Iris pigment epithelial cell (primary cell): ENCODE measurements at places on chromosomes 7 and 10.
A peak's percentile ranks its signal among the peaks of the same experiment; 100 is the strongest.

DNA sequence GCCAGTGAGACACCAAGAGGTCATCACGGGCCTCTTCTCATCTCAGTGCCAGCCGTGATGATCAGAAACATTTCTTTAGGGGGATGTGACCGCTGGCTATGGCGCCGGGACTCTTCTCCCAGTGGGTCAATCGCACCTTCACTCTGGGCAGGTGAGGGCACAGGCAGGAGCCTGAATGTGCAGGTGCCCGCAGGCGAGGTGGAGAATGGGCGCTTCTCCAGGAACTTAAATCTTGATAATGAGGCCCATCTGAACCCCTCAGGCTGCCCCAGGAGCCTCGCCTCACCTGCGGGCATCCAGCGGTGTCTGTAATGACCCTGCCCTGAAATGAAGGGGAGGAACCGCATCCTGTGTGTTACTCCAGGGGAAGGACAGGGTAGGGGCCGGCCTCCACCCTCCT, 204.7 kb downstream of the ADARB2 start:
- DNase-seq, result no peak

GRCh38 chr7:108290459-108291151, 160.4 kb upstream of the LAMB4 start:
- no peak for DNase-seq

DNA sequence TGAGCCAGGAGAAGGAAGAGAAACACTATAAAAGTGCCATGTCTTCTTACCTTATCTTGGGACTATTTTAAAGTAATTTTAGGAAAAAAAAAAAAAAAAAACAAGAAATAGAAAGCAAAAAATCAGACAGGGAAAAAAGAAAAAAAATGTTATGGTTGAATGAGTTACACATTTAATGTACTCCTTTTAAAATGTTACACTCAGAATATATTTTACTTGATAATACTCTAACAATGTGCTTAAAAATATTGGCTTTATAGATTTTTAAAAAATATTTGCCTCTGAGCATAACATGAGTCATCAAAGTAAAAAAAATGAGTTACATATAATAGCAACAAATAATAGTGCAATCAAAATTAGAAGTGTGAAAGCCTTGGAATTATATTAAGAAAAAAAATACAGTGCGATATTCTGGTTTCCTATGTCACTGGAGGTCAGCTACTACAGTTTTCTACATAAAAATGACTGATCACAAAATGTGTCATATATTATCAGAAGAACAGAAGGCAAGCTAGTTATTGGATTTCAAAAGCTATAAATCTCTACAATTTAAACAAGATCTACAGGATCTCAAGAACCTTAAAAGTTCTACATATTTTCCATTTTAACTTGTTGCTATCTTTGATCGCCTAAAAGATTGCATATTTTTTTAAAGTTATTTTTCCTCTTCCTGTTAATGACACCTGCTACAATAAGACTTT, 231.1 kb upstream of the CCDC6 start:
- no peak for DNase-seq

DNA sequence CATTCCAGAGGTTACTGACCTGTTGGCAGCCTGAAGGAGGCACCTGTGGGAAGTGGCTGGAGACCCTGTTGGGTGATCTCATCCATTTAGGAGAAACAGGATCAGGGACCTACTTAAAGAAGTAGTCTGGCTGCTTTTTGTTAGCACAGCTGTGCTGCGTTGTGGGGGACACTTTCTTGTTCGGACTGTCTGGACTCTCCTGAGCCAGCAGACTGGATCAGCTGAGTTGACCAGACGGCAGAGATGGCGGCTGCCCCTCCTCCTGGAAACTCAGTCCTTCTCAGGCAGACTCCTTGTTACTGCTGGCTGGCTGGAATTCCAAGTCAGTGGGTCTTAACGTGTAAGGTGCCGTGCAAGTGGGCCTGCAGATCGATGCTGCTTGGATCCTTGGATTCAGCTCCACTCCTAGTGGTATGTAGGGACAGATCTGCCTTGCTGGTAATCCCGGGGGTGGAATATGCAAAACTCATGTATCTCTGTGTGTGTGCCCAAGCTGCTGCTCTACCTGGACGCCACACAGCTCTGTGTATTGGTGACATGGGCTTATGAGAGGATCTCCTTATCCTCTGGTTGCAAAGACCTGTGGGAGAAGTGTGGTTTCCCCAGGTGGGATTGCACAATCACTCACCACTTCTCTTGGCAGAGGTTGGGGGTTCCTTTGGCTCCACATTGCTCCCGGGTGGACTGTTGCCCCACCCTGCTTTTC, 87.3 kb downstream of the CCSER2 start:
- DNase-seq, result peak; percentile 59

DNA sequence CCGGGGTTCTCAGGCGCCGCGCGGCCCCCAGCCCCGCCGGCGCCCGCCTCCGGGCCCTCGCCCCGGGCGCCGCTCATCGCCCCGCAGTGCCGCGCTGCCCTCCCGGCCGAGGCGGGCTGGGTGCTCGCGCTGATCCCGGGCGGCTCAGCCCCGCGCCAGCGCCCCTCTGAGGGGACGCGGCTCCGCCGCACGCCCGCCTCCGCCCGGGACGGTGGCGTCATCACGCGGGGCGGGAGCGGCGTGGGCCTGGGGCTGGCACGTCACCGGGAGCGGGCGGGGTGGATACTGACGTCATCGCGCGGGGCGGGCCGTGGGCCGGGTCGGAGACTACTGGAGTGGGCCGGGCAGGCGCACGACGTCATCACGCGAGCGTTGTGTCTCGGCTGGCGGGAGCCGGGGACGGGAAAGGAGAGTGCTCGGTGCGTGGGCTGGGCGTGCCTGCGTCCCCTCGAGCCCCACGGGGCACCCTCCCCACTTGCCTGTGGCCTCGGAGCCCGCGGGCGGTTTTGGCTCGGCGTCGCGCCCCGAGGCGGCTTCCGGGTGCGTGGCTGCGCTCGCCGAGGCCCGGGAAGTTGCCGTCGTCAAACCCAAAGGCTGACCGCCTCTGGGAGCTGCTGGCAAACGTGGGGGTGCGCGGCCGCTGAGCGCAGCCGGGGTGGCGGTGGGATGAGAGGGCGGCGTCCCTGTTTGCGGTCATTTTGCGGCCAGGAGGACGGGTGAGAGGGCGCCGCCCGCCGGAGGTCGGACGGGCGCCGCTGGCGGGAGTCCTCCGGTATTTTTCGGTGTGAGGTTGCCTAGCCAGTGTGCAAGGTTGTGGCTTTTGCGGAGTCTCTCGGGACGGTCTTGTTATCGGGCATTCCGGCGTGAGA, at the start of gene ESYT2:
TSS of gene ESYT2 (minus strand) at position 168 of the 869 bp plus-strand sequence. CDS start at position 77, 91 bp downstream.
- peak; percentile 97 for DNase-seq

GRCh38 chr10:120735773-120736371, 115.3 kb upstream of the WDR11 start:
- DNase-seq, result peak; percentile 44

GRCh38 chr10:24642921-24643678, 80.6 kb downstream of the ARHGAP21 start:
- peak; percentile 83 for DNase-seq

GRCh38 chr7:141722529-141722928, 14.4 kb downstream of the WEE2 start:
- DNase-seq, result no peak

GRCh38 chr10:120375666-120376065, 81.4 kb upstream of the PLPP4 start:
- DNase-seq, result no peak

DNA sequence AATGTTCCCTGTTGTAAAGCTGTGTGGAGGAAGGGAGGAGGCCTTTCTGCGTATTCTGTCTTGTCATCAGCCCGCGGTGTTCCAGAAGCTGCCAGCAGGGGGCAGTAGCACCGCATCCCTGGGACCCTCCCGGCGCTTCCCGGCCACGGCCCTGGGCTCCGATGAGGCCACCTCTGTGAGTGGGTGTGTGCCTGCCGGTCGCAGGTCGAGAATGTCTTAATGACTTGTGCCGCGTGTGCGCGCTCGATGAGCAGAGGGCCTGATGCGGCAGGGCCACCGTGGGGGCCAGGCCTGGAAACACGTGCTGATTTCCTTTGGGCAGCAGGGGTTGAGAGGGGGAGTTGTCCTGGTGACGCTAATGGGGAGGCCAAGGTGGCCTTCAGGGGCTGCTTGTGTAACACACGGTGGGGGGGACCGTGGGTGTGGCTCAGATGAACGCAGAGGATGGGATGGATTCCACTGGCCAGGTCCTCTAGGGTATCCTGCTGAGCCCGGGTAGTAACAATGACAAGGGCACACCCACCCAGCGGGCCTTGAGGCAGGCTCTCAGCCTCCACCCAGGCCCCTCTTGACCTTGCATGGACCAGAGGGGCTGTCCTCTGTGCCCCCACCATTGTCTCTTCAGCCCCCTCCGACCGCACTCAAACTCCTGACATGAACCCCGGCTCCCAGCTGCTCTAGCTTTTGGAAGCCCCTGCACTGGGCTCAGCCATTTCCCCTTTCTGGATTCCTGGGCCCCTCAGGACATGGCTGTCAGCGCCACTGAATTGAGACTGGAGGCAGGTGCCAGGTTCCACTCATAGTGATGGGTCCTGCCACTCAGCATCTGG, 135.9 kb upstream of the PODXL start:
- DNase-seq, result peak; percentile 30

GRCh38 chr7:36661135-36661840, 63.0 kb downstream of the AOAH start:
- peak; percentile 66 for DNase-seq

GRCh38 chr10:25112016-25112415, 62.8 kb upstream of the GPR158 start:
- DNase-seq, result no peak

DNA sequence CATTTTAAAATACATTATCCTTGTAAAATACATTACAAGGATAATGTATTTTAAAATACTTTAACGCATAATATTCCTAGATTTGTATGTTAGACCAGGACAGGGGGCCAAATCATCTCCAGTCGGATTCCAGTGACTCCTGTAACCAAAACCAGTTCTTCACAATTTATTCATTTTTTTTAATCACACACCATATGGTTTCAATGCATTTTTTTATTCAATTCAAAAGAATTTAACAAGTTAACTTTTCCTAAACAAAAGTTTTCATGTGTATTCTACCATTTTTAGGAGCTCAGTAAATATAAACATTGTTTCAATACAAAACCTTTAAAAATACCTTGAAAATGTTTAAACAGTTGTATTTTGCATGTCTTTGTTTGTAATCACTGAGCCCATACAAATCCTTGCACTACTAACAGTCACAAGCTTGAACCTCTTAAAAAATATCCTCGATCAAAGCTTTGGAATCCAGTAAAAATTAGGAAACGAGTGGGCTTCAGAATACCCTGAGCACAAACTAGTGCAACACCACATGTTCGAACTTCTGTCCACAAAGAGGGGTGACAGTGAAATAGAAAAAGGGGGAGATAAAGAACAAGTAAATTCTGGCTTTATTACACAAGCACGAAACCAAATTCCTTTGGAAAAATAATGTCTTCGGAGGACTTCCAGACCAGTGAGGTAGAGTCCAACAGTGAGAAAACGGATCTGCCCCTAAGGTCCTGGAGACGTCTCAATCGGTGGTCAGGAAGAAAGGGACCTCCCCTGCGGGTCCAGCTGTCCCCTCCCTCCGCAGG, 1.6 kb downstream of the CCDC71L start:
- DNase-seq, result peak; percentile 32

DNA sequence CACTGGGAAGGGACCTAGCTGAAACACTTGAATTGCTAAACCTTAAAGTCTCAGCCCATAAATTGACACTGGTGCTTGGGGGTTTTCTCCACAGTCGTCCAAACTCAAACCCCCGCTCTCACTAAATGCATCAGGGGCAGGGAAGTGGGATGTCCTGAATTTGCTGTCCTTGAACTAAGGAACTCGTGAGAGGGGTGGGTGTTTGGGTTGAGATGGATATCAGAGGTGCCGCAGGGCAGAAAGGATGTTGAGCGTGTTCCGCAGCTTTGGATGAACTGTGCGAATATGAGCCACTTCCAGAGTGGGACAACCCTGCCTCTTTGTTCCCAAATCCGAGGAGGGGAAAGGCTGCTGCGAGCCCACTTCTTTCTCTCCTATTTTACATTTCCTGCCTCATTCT, 90.3 kb upstream of the LYZL2 start:
- no peak for DNase-seq

DNA sequence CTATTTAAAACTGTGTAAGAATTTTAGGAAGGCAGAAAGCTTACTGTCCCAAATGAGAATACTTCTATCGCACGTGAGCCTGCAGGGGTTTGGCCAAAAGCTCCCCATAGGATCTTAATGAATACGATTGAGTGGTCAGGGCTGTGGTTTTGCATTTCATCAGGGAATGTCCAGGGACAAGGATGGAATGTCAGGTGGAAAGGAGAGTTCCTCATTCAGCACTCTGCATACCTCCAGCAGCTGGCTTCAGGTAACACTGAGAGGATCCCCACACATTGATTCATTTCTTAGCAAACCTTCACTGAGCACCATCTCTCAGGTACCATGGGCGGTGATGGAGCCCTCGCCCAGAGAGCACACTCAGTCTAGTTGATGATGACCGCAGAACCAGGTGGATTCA, 27.2 kb downstream of the ANK3 start:
- no peak for DNase-seq

DNA sequence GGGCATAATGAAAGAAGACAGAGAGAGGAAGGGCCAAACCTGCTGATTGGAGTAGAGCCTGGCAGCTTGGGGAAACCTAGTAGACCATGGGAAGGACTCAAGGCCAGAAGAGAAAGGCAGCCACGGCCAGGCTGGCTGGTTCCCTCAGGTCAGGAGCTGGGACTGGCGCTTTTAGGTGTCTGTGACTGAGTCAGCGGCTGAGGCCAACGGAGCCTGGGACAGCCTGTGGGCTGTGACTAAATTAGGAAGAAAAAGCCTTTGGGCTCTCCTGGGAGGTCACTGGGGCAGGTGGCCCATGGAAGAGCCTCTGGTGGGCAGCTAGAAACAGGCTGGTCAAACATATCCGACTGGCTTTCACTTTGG, 108.9 kb upstream of the PDCD4 start:
- DNase-seq, result no peak

GRCh38 chr10:57657164-57657765, 610.4 kb downstream of the IPMK start:
- peak; percentile 56 for DNase-seq

DNA sequence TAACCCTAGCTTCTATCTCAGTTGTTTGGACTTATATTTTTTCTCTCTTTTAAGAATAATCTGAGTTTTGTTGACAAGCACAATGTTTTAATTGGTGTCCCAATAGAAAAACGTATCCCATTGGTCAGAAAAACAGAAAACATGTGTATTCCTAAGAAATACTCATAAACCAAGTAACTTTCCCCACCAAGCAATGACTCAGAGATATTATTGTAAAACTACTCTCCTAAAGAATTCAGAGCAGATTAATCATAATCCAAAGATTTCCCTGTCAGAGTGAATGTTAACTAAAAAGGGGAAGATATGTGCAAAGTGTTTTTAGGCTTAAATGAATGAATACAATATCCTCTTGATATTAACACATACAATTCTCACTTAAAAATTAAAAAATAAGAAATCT, 29.4 kb upstream of the MBL2 start:
- peak; percentile 4 for DNase-seq

DNA sequence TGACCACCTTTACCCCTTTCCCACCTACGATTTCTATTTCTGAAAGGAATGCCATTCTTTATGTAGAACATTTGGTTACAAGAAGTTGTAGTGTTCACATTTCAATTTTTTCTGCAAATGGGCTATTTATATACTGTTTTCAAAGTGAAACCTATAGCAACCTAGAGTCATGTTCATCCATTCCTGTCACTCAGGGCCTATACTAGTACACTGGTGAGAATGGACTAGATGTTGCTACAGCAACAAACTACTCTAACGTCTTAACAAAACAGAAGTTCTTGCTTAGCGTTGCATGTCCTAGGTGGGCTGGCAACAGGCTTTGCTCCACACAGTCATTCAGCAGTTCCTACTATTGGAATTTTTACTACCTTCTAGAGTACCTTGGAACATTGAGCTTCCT, 16.3 kb downstream of the CASD1 start:
- DNase-seq, result no peak
